ENCODE measurements at places on chromosomes 4 and X.

GRCh38 chrX:102975016-102975415, 37.9 kb downstream of the RAB40AL start:
- no peaks in the 10 kb centered on the region for H3K36me3 ChIP-seq
- DNase-seq: no peak
- no peak overlapping the region for H3K4me3 ChIP-seq
- H3K4me1 ChIP-seq: no peaks in the 10 kb centered on the region
- H3K27me3 ChIP-seq: no peaks in the 10 kb centered on the region

GRCh38 chr4:102345795-102346100, 466 bp upstream of the SLC39A8 start:
- no peaks in the 10 kb centered on the region for H3K27me3 ChIP-seq
- H3K27ac ChIP-seq: no peak overlapping the region
- H3K4me1 ChIP-seq: peaks cover 1% of the 10 kb centered on the region
- no peaks in the 10 kb centered on the region for H3K36me3 ChIP-seq
- H3K4me3 ChIP-seq: peak overlapping the region; percentile 53
- no peak for DNase-seq

DNA sequence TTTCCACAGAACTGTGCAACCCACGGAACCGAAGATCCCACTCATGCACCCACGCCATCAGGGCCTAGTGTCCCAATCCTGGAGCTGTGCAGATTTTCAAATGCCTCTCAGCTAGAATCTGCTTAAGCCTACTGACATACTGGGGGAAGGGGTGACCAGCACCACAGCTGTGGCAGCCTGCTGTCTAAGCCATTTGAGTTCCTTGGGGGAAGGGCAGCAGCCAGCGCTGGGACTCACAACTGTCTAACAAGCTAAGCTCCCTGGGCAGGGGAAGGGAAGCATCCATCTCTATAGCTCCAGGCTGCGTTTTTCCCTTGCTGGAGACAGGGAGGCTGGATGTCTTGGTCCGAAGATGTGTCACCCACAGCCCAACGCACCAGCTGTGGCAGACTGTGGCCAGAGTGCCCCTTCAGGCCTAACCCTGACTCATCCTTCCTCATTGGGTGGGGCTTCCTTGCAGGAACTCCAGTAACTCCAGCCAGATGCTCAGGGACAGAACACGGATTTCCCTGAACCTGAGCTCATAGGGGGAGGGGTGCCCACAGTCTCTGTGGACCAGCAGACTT, 194.8 kb downstream of the CHRDL1 start:
- no peak overlapping the region for H3K27ac ChIP-seq
- H3K36me3 ChIP-seq: no peaks in the 10 kb centered on the region
- no peak overlapping the region for H3K4me3 ChIP-seq

- H3K36me3 ChIP-seq: no peaks in the 10 kb centered on the region
- no peaks in the 10 kb centered on the region for H3K4me1 ChIP-seq
- H3K27ac ChIP-seq: no peak overlapping the region
These were observed 153.7 kb downstream of the CBR4 start for GRCh38 chr4:168856312-168856711.

- no peaks in the 10 kb centered on the region for H3K27me3 ChIP-seq
- no peak overlapping the region for H3K27ac ChIP-seq
- H3K4me3 ChIP-seq: no peak overlapping the region
These were observed 61.7 kb upstream of the PLS3 start for GRCh38 chrX:115499112-115499805.

- H3K36me3 ChIP-seq: peaks cover 4% of the 10 kb centered on the region
- H3K4me1 ChIP-seq: peaks cover 2% of the 10 kb centered on the region
- no peak overlapping the region for H3K27ac ChIP-seq
- no peak overlapping the region for H3K4me3 ChIP-seq
These were observed 29.3 kb downstream of the RGS12 start for GRCh38 chr4:3322059-3322550.

- H3K36me3 ChIP-seq: no peaks in the 10 kb centered on the region
- H3K27ac ChIP-seq: no peak overlapping the region
- no peak overlapping the region for H3K4me3 ChIP-seq
- H3K27me3 ChIP-seq: peaks cover 25% of the 10 kb centered on the region
- peaks cover 6% of the 10 kb centered on the region for H3K4me1 ChIP-seq
These were observed 5.8 kb upstream of the TMEM271 start for GRCh38 chr4:581753-582361.

DNA sequence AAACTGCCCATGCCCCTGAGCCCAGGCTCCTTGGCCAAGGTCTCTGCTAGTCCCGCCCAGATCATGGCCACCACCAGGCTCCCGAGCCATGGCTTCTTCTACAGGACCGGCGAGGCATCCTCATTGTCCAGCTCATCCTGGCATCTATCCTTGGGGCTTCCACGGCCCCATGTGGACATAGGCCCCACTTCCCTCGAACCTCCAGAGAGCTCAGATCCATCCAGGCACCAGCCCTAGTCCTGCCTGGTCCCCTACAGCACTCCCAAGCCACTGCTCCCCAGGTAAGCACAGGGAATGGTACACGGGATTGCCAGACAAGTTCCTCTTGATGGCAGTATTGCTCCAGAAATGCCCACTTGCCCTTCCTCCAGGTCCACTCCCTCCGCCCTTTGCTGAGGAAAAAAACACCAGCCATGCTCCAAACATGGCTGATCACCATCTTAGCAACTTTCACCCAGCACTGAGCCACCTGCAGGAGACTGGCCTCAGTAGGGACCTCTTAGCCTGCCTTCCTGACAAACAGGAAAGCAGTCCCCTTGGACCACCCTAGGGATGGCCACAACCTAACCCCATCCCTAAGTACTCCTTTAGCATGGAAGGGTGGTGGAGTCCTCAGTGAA, 272.1 kb upstream of the AGTR2 start:
- no peaks in the 10 kb centered on the region for H3K4me1 ChIP-seq
- H3K27me3 ChIP-seq: no peaks in the 10 kb centered on the region
- H3K36me3 ChIP-seq: peaks cover 3% of the 10 kb centered on the region
- no peak overlapping the region for H3K27ac ChIP-seq
- H3K4me3 ChIP-seq: no peak overlapping the region
- DNase-seq: no peak

DNA sequence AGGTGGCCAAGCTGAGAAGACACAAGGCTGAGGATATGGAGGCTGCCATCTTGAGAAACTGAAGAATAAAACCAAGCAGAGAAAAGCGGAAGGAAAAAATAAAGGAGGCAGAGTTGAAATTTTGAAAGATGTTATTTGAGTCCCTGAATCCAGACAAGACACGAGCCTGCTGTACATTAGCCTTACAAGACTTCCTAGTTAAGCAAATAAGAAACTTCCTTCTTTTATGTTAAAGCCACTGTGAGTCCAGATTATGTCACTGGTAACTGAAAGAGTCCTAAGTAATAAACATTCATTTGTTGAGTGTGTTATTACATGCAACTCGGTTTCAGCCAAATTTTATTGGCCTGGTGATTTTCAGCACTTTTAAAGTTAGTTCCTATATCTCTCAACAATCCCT, 30.4 kb downstream of the DRD5 start:
- DNase-seq: no peak
- H3K27me3 ChIP-seq: no peaks in the 10 kb centered on the region
- no peak overlapping the region for H3K27ac ChIP-seq
- H3K4me3 ChIP-seq: no peak overlapping the region

DNA sequence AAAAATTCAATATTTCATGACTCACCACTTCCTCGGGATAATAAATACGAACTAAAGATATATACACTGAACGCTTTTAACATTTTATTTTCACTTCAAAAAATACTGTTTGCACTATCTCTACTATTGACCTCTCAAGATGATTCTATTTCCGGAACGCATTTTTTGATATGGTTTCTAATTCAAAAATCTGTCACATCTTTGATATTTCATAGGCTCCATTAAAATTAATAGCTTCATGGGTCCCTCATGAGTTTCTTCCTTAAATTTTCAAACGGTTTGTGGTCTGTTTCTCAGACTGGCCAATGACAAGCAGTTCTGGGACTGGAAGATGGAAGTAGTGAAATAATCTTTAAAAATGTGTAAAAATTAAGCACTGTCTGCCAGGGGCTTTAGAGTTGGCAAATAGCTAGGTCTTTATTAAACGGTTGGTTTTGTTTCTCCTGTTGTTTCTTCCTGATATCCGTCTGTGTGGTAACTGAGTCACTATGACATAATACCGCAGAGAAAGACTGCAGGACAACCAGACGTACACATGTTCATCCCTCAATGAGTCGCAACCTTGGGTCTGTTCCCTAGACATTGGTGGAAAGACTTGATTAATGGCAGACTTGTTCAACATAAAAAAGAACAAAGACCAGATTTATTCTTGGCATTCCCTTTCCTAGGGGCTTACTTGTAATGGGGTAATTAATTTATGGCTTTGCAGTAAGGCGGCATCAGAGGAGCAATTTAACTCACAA, 133.8 kb downstream of the PALLD start:
- DNase-seq: no peak
- no peaks in the 10 kb centered on the region for H3K36me3 ChIP-seq
- H3K27ac ChIP-seq: no peak overlapping the region
- H3K4me3 ChIP-seq: no peak overlapping the region

DNA sequence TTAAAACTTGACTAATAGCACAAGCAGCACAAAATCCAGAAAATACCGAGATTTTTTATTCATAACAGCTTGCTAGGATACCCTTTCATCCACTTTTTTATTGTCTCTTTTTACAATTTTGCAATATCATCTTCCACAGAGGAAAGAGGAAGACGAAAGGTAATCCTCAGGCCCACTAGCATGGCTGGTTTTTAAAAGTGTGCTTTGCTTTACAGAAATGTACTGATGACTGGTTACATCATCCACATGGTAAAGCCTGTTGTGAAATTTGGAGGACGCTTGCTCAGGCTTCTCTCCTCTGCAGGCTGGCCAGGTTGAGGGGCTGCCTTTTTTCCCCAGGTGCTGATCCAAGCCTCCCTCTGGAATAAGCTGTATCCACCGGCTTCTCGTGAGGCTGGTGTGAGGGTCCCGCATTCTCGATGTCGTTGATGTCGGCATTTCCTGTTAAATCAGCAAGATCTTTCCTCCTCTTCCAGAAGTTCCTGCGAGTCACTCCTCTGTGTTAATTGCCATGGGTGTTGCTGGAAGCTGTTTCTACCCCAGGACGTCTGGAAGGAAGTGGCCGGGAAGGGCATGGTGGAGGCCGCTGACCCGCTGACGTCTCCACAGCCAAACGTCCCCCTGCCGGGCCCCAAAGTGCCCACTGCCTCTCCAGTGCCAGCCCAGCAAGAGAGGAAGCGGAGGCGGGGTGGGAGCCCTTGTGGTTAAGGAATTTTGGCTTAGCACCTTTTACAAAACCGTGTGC, 5.8 kb upstream of the DGKQ start:
- H3K4me3 ChIP-seq: no peak overlapping the region
- no peak overlapping the region for H3K27ac ChIP-seq
- H3K27me3 ChIP-seq: no peaks in the 10 kb centered on the region

GRCh38 chrX:116317409-116317808, 119.0 kb upstream of the SLC6A14 start:
- no peaks in the 10 kb centered on the region for H3K4me1 ChIP-seq
- H3K4me3 ChIP-seq: no peak overlapping the region
- no peak overlapping the region for H3K27ac ChIP-seq
- no peaks in the 10 kb centered on the region for H3K36me3 ChIP-seq
- no peak for DNase-seq

All from iPS DF 6.9 (cell line).